PC-3 (cell line): ENCODE measurements at places on chromosomes 3 and 15. TPM values are rescaled to one million over a fixed set of nuclear protein-coding genes. Genes with fewer than 3 reads are reported as not detected.

GRCh38 chr15:90818251-90819210 is 49.9 kb upstream of the FURIN start:
- H3K27me3 ChIP-seq = no peaks in the 10 kb centered on the region
- H3K36me3 ChIP-seq = no peaks in the 10 kb centered on the region
- H3K4me3 ChIP-seq = no peak overlapping the region
- DNase-seq = no peak

- H3K27ac ChIP-seq = no peak overlapping the region
- DNase-seq = no peak
- no peak overlapping the region for H3K4me3 ChIP-seq
These were observed 41.2 kb downstream of the HPS3 start for GRCh38 chr3:149170672-149171071.

DNA sequence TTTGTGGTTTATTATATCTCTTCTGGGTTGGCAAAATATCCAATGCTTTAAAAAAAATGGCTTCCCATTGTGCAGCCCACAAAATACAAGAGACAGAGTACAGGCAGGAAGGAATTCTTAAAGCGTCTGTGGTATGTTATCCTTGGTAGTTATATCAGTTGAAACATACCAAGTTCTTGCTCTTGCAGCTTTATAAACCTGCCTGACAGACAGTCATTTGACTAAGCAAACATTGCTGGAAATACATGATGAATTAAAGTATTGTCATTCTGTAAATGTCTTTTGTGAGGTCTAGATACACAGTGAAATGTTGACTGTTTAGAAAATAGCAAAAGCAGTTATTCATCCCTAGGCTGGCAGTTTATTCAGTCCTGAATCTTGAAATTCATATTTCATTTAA is 44.8 kb upstream of the MAP3K13 start:
- H3K4me3 ChIP-seq = no peak overlapping the region
- peak; percentile 84 for DNase-seq
- peaks cover 22% of the 10 kb centered on the region for H3K4me1 ChIP-seq
- H3K27ac ChIP-seq = peak overlapping the region; percentile 75

DNA sequence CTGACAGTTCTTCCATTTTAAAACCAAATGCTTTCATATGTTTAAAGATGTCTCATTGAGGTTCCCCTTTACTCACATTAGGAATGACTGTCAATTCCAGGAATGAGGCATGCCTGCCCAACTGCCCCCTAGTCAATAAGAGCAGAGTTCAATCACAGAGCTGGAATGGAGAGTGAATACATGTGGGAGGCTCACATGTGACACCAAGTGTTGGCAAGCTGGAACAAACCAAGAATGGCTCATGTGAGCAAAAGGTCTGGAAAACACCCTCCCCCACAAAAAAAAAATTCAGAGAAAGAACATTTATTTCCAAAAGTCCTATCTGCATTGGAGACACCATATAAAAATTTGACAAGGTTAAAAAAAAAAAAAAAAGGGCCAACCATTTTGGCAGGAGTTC is 3.7 kb downstream of the PBRM1 start:
- H3K27ac ChIP-seq = peak overlapping the region; percentile 42
- peaks cover 28% of the 10 kb centered on the region for H3K4me1 ChIP-seq
- no peak overlapping the region for H3K4me3 ChIP-seq
- peak; percentile 91 for DNase-seq
- H3K27me3 ChIP-seq = no peaks in the 10 kb centered on the region
- H3K36me3 ChIP-seq = peaks cover 32% of the 10 kb centered on the region

GRCh38 chr3:187810021-187810446 is 64.8 kb upstream of the BCL6 start:
- H3K4me3 ChIP-seq = no peak overlapping the region
- peaks cover 40% of the 10 kb centered on the region for H3K4me1 ChIP-seq
- H3K27me3 ChIP-seq = no peaks in the 10 kb centered on the region
- H3K27ac ChIP-seq = peak overlapping the region; percentile 74; the same call in 1 of the 2 replicates
- no peak for DNase-seq
- H3K36me3 ChIP-seq = no peaks in the 10 kb centered on the region

GRCh38 chr3:29226706-29227105 is 54.2 kb upstream of the RBMS3 start:
- H3K4me3 ChIP-seq = no peak overlapping the region
- no peak for DNase-seq
- H3K27ac ChIP-seq = no peak overlapping the region
- H3K36me3 ChIP-seq = no peaks in the 10 kb centered on the region
- H3K4me1 ChIP-seq = no peaks in the 10 kb centered on the region

- H3K4me1 ChIP-seq = peaks cover 12% of the 10 kb centered on the region; the same call in 1 of the 2 replicates
- no peaks in the 10 kb centered on the region for H3K27me3 ChIP-seq
- H3K36me3 ChIP-seq = no peaks in the 10 kb centered on the region
- H3K27ac ChIP-seq = no peak overlapping the region
- no peak for DNase-seq
- H3K4me3 ChIP-seq = no peak overlapping the region
These were observed 3.3 kb downstream of the PIK3CA start for GRCh38 chr3:179151474-179151873.

- no peak overlapping the region for H3K27ac ChIP-seq
- H3K4me3 ChIP-seq = no peak overlapping the region
- no peaks in the 10 kb centered on the region for H3K4me1 ChIP-seq
- DNase-seq = no peak
- H3K27me3 ChIP-seq = no peaks in the 10 kb centered on the region
These were observed 448.6 kb upstream of the RASGRP1 start for GRCh38 chr15:39013262-39013661.

GRCh38 chr3:52852419-52852818 is 17.6 kb upstream of the MUSTN1 start:
- no peak for DNase-seq
- no peaks in the 10 kb centered on the region for H3K27me3 ChIP-seq
- H3K27ac ChIP-seq = no peak overlapping the region
- no peak overlapping the region for H3K4me3 ChIP-seq
- no peaks in the 10 kb centered on the region for H3K4me1 ChIP-seq

DNA sequence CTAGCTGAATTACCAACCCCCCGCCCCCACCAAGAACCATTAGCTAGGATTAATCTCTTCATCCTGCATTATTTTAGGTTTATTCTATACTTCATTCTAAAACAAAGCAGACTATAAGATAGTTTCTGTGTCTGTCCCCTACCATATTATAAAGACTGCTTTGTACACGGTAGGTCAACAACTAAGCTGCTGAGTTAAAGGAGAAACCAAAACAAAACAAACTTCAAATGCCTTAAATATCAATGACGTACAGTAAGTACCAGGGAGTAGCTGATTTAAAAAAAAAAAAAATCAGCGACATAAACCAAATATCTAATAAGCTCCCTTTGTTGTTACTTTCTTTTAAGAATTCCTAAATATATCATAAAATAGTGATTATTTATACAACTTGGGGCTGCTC is 7.8 kb upstream of the VGLL4 start:
- no peaks in the 10 kb centered on the region for H3K27me3 ChIP-seq
- no peak for DNase-seq
- no peaks in the 10 kb centered on the region for H3K36me3 ChIP-seq
- no peak overlapping the region for H3K4me3 ChIP-seq

DNA sequence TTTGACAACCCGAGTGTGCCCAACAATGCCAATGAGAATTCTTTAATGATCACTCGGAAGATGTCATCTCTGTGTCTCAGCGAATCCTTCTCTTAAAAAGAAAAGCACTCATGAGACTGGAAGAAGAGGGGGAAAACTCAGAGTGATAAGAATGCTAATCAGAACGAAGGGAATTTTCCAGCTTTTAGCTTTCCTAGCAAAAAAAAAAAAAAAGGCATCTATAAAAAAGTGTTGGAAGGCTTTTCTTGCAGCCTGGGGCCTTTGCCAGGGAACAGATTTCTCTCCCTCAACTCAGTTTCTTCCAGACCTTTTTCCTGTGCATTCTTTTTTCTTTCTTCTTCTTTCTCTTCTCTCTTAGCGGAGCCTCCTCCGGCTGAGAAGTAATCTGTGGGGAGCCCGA is 80.5 kb upstream of the NEO1 start:
- H3K27ac ChIP-seq = no peak overlapping the region
- no peak overlapping the region for H3K4me3 ChIP-seq
- no peaks in the 10 kb centered on the region for H3K4me1 ChIP-seq
- peaks cover 23% of the 10 kb centered on the region for H3K27me3 ChIP-seq
- H3K36me3 ChIP-seq = no peaks in the 10 kb centered on the region

DNA sequence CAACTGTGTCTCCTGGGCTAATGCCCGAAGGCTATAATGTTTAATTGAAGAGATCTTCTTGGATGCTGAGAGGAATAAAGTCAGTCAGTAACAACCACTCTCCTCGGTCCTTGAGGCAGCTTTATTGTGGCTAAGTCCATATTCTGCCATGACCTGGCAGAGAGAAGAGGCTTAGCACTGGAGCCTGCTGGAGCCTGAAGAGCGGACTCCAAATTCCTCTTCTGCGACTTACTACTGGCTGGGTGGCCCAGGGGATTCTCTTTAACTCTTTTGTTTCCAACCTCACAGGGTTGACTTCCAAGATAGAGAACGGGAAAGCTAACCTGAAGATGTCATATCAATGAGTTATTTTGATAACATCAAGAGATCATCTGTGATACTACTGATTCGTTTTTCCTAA is 71.1 kb downstream of the MYO1E start:
- H3K4me3 ChIP-seq = no peak overlapping the region
- no peaks in the 10 kb centered on the region for H3K27me3 ChIP-seq
- no peaks in the 10 kb centered on the region for H3K36me3 ChIP-seq

- H3K27me3 ChIP-seq = no peaks in the 10 kb centered on the region
- H3K4me3 ChIP-seq = no peak overlapping the region
- H3K4me1 ChIP-seq = peaks cover 9% of the 10 kb centered on the region; the same call in 1 of the 2 replicates
These were observed 19.1 kb upstream of the TM4SF18 start for GRCh38 chr3:149352556-149352955.

GRCh38 chr15:53072077-53072476 is 281.9 kb upstream of the ONECUT1 start:
- no peak overlapping the region for H3K4me3 ChIP-seq
- peaks cover 3% of the 10 kb centered on the region; the same call in 1 of the 2 replicates for H3K4me1 ChIP-seq
- peaks cover 17% of the 10 kb centered on the region for H3K27me3 ChIP-seq

DNA sequence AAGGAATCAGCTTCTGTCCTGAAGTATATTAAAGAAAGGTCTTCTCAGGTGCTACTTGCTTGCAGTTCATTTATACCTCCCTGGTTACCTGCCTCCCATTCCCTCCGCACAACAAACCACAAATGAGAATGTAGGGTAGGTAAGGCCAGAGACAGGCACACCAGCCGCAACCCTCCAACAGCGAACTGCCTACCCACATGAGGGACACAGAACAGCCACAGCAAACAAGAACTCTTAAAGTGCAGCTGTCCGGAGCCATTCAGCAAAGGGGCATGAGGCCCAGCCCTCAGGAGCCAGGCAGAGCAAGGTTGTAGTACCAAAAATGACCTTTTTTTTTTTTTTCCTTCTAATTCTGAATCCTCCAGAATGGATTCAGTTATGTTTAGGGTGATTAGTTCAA is 52.4 kb downstream of the SPSB4 start:
- no peaks in the 10 kb centered on the region for H3K27me3 ChIP-seq
- H3K27ac ChIP-seq = no peak overlapping the region
- DNase-seq = no peak
- no peak overlapping the region for H3K4me3 ChIP-seq
- H3K4me1 ChIP-seq = no peaks in the 10 kb centered on the region
- H3K36me3 ChIP-seq = no peaks in the 10 kb centered on the region

DNA sequence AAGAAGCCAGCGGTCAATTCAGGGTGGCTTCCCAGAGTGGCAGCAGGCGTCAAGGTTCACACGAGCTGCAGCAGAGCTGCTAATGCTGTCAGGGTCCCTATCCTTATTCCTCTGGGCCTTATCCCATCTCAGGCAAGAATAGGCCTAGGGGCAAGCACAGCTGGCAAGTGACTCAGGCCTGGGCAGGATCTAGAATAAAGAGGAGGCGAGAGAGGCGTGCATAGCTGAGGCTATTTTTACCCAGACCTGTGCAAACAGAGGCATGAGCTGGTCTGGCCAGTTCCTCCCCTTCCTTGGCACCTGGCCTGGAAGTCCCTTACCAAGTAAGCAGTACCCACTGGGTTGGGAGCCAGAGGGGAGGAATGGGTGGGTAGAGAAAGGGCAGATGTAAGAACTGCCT is 12.2 kb upstream of the VIPR1 start:
- peaks cover 24% of the 10 kb centered on the region for H3K4me1 ChIP-seq
- no peaks in the 10 kb centered on the region for H3K27me3 ChIP-seq
- H3K4me3 ChIP-seq = no peak overlapping the region
- no peaks in the 10 kb centered on the region for H3K36me3 ChIP-seq

GRCh38 chr3:100562224-100562857 is 47.1 kb upstream of the ADGRG7 start:
- peaks cover 12% of the 10 kb centered on the region for H3K4me1 ChIP-seq
- H3K27ac ChIP-seq = no peak overlapping the region
- H3K27me3 ChIP-seq = no peaks in the 10 kb centered on the region

GRCh38 chr3:149790268-149790667 is 2.1 kb downstream of the ANKUB1 start:
- no peak overlapping the region for H3K4me3 ChIP-seq
- H3K27ac ChIP-seq = no peak overlapping the region
- no peaks in the 10 kb centered on the region for H3K36me3 ChIP-seq
- H3K27me3 ChIP-seq = no peaks in the 10 kb centered on the region

Gene USP19
- 84.4 and 86.7 TPM in 2 replicates for total RNA-seq

Gene PLXNA1
- 30.0 and 38.0 TPM in 2 replicates for total RNA-seq

Gene GRIP2
- 0.29 and 0.36 TPM in 2 replicates for total RNA-seq

Gene GHSR
- not detected in 2 replicates for total RNA-seq

Gene UBE3A
- total RNA-seq = 59.5 and 61.2 TPM in 2 replicates

Gene SLC9C1
- total RNA-seq = not detected in 2 replicates

Gene TEX55
- total RNA-seq = 0.33 TPM in 1 of 2 replicates, not detected in the other
